ENCODE measurements at places on chromosomes 4 and X.

DNA sequence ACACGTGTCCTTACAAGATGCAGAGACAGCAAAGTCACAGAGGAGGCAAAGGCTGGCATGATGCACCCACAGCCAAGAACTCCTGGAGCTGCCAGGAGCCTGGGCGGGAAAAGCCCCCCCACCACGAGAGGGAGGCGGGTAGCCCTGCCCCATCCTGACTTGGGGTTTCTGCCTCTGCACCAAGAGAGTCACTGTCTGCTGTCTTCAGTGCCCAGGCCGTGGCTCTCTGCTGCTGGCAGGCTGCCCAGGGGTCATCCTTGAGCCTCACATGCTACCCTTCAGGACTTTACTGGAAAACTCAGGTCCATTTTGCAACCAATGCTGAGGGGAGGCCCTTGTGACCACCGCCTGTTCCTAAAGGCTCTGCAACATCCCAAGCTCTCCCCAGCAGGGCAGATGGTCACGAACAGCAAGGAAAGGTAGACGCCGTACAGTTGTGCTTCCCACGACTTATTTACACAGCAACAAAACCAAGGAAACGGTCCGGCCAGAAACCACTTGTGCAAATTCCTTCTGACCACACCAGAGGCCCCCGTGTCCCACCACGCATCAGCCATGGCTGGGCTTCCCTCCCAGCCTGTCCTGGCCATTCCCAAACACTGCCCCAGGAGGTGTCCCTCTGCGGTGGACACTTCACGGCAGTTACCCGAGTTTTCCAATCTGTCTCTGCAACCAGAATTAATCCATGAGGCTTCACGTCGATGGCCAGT is 56.9 kb downstream of the ACOX3 start:
- no peak for DNase-seq

- DNase-seq: no peak
Observed at GRCh38 chr4:73187325-73187724, 71.3 kb downstream of the ANKRD17 start.

DNA sequence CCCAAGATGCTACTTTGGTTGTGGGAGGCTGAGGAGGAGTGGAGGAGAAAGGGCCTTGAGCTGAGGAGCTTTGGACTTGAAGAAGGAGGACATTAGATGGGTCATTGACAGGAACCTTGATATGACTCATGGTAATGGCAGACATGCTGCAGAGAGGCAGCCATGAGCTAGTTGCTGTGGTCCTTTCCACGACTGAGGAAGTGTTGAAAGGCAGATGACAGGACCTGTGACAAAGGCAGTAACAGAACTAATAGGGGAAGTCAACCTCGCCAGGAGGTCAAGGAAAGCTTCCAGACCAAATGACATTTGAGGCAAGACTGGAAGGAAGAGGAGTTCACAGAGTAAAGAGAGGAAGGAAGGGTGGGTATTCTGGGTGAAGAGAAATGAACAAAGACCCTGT is 7.6 kb upstream of the XPNPEP2 start:
- no peak for DNase-seq

- DNase-seq: no peak
Observed at GRCh38 chr4:100379583-100380105, 138.2 kb downstream of the EMCN start.

DNA sequence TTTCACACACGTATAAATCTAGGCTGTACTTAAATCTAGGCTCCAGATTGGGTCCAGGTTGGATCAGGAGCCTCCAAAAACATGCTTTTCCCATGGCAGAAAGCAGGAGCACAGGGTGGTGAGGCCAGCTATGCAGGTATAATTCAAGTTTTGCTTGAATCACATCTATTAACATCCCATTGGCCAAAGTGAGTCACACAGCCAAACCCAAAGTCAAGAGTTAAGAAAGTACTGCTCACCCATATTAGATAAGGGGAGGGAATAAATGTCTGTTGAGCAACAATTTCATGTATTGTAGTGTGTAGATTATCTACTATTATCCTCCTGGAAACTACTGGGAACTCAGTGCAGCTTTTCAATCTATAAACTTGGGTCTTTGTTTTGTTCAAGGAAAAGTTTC is 12.8 kb downstream of the SUPT20HL2 start:
- no peak for DNase-seq

Measured in GM03348 (cell line).